ENCODE measurements at places on chromosomes 7 and 10.

DNA sequence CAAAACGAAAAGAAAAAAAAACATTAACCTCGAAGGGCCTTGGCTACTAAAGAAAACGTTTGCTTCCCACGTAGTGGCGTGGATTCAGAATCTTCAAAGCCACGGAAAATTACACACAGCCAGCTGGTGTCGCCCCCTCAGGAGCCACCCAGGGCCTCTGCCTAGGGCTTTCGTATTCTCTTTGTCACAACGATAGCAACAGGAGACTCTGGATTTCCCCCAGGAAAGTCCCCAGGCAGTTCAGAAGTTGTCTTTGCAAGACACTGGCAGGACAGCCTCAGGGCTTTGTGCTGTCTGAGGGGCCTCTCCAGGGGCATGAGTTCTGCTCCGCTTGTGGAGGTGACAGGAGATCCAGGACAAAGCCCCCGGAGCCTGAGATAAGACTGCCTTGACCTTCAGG is 150.2 kb upstream of the INSYN2A start:
- DNase-seq: peak; percentile 44

- no peak for DNase-seq
Measured at GRCh38 chr10:25308278-25308677, 133.5 kb downstream of the GPR158 start.

- DNase-seq: no peak
Measured at GRCh38 chr7:106652092-106652491, 8.9 kb downstream of the CCDC71L start.

GRCh38 chr10:131477457-131478121 is 166.1 kb upstream of the TCERG1L start:
- DNase-seq: no peak

DNA sequence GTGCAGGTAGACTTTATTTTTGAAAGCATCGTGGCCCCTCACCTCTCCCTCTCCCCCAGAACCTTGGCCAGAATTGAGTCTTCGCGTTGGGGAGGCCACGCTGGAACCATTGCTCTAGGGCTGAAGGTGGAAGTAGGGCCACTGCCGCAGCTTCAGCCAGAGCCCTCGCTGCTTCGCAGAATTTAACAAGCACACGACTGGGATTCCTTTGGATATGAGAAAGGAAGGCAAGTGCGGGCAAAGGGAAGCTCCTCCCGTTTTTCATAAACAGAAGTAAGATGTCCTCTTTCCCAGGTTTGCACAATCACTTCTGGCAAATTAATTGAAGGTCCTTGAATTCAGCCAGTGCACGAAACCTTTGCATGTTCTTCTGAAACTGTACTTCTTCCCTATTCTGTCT is 168.1 kb downstream of the CCDC3 start:
- no peak for DNase-seq

GRCh38 chr10:110326351-110327032 is 21.8 kb upstream of the SMNDC1 start:
- DNase-seq: no peak

DNA sequence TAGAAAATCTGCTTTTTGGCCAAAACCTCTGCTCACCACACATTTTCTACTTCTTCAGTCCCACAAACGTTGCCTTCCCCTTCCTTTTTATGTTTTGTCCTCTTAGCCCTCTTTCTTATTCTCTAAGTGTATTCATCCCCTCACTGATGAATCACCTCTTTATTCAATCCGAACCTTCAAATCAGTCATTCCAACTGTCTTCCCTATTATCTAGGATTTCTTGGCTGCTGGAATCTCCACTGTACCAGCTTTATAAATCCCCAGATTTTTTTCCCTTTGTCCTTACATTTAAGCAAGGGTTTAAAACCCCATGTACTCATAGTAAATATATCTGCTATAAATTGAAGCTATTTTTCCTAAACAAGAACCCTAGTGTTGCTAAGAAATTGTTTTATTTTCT is 176.9 kb downstream of the SEMA3A start:
- no peak for DNase-seq

DNA sequence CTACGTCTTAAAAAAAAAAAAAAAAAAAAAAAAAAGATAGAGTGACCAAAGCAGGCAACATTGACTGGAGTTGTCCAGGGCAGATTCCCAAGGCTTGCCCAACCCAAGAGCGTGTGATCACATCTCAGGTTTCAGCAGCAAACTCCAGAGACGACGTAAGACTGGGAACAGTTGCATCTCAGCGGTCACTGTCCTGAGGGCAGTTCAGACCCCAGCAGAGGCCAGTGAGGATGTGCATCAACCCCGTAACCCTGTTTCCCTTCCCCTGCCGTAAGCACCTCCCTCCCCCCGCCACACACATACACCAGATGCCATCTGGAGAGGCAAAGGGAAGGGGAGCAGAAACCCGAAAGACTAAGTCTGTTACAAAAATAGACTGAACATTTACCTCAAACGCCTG is 19.3 kb upstream of the TOMM7 start:
- DNase-seq: no peak

DNA sequence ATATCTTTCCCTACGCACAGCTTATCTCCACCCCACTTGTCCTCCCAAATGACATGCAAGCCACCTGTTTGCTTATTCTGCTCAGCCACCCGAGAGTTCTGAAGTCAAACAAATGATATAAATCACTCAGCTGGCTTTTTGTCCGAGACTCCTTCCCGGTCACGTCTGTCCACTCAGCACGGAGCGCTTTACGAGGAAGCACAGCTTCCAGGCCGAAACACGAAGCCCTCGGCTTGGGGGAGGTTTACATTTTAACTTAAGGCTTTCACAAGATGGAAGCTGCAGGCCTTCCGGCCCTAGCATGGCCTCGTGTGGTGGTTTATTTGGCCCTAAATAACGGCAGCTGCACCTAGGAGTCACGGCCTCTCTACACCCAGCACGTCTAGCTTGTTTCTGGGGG is 60.1 kb upstream of the GNA12 start:
- DNase-seq: no peak

Data from activated naive CD8-positive, alpha-beta T cell treated with anti-CD3 and anti-CD28 coated beads for 36 hours (primary cell).